ENCODE measurements at places on chromosomes 3 and 15. TPM values are rescaled to one million over a fixed set of nuclear protein-coding genes. Genes with fewer than 3 reads are reported as not detected.

Gene PRSS50
- total RNA-seq: not detected

Gene FBLN2
- total RNA-seq: 0.41 TPM

Gene ST8SIA2
- not detected for total RNA-seq

Gene CPLX3
- total RNA-seq: not detected

Gene ACKR2
- total RNA-seq: 0.36 TPM

Gene STRIT1
- total RNA-seq: not detected

DNA sequence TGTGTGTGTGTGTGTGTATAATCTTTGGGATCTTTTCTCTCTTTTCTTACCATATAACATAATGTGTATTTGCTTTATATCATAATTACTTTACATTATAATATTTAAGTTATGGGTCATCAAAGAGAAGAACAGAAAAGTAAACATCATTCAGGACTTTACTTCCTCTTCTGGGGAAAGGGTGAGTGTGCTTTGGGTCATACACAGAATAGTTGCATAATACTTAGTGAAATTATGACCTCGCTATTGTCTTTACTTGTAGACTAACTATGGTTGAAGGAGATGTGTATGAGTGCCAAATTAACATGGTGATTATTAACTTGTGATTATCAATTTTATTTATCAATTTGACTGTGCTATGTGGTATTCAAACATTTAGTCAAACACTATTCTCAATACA, 1086.9 kb downstream of the DIPK2A start:
- DNase-seq: no peak

DNA sequence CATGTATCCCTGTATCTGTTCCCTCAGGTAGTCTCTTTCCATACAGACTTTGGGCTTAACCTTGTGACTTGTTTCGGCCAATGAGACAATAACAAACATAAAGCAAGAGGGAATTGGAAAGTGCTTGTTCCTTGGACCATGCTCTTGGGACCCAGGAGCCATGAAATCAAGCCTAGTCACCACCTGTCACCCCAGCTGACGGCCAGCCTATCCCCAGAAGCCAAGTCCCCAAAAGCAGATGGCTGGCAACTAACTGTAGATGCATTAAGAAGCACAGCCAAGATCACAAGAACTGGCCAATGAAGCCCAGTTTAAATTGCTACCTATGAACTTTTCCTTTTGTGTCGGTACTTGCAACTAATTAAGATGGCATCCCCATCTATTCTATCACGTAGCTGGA, 822.0 kb downstream of the CADM2 start:
- DNase-seq: no peak

- DNase-seq: no peak
Observed at GRCh38 chr3:66483006-66483405, 17.8 kb downstream of the LRIG1 start.

GRCh38 chr3:160556141-160556540, 9.2 kb downstream of the KPNA4 start:
- no peak for DNase-seq

DNA sequence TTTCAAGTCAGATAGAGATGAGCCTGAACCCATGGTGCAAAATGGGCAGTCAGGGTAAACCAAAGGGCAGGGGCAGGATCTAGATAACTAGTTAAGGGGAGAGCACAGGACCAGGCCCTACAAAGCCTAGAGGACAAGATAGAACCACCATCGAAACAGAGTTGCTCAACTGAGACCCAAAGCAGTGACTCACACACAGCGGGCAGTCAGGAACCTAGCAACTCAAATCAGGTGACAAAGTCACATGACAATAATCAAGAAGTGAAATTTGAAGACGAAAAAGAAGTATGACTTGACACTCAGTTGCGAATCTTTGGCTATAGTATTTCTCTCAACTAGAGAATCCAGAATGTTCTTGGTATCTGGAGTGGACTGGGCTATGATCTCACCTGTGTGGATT, 136.0 kb upstream of the PTPRG start:
- DNase-seq: no peak

DNA sequence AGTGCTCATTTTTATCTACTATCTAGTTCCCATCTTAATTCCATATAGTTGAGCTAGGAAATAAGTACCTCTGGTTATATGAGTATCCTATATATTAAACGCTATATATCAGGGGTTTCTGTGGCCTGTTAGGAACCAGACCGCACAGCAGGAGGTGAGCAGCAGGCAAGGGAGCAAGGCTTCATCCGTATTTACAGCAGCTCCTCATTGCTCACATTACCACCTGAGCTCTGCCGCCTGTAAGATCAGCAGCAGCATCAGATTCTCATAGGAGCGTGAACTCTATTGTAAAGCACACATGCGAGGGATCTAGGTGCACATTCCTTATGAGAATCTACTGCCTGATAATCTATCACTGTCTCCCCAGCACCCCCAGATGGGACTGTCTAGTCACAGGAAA, 23.0 kb downstream of the GSK3B start:
- no peak for DNase-seq

- DNase-seq: no peak
Observed at GRCh38 chr15:72344602-72345001, 24.6 kb upstream of the CELF6 start.

DNA sequence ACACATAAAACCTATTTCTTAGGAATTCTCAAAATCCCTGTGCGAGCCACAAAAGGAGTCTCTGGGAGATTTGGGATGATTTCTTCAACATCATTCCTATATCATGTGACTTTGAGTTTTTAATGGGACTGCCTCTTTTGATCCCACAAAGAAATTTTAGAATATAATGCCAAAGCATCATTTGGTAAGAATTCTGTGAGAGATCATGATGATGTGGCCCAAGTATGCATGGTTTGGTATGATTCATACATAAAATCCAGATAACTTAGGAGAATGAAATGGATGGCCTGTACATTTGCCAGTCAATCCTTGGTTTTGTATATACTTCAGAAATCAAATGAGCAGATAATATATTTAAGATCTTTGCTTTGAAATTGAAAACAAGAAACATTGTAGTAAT, 61.3 kb downstream of the UBE2E2 start:
- no peak for DNase-seq

DNA sequence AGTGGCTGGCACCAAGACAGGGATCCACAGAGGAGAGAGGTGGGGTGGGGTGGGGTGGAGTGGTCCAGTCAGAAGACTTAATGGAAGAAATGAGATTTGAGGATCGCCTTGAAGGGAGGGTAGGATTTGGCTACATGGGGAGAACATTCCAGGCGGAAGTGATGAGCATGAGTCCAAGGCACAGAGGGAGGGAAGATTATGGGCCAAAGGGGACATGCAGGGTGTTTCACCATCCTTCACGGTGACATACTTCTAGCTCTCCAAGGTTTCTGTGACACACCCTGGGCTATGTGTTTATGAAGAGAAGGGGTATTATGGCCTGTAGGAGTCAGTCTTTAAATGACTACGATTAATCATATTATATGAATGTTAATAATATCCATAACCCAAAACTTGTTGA, 7.7 kb upstream of the FBN1 start:
- DNase-seq: no peak

DNA sequence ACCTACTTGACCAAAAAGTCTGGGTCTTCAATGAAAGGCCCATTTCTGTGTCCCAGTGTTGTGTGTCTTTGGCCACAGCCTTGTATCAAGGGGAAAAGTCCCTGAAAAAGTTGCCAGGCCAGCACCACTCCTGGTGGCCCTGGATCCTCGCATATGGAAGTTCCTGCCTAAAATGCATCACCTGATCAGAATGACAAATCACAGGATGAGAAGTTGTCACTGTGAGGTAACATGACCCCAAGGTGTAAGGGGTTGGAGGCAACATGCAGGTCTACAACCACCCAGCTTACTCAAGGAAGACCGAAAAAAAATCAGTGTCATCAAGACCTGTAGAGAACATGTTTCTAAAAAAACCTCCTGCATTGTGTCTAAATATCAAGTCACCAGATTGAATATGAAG, 25.6 kb downstream of the PARP15 start:
- DNase-seq: no peak

GRCh38 chr3:6860149-6860953, 564 bp upstream of the GRM7 start:
- DNase-seq: no peak

DNA sequence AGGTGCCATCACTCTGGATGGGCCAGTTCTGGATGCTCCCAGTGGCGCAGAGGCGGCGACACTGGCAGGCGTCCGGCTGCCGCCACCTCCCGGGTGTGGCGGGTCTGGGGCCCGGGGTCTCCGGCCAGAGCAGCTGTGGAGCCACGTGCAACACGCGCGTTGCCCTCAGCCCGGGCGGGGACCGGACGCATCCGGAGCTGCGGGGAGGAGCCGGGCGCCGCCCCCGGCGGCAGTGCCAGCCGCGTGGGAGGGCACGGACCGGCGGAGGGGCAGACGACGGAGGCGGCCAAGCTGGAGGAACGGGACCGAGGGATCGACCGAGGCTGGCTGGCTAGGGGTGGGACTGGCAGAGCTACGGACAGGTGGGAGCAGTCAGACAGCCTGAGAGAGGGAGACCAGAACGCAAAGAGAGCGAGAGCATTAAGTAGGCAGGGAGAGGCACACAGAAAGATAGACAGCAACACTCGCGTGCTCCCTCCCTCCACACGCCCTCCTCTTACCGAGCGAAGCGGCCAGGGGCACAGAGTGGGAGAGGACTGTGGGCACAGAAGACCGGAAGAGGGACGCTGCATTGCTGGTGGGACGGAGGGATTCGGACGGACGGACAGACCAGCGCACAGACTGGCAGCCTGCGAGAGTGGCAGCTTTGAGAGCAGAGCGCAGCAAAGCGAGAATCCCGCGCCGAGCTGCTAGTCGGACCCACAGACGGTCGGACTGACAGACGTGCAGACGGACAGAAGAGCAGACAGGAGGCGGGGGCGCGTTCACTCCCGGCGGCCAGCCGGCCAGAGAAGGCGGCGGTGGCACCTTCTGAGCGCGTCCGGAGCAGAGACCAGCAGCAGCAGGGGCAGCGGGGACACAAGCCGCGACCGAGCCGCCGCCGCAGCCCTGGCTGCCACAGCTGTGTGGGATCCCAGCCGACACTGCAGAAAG, at the start of gene ARPP21:
Gene ARPP21, plus strand, starts transcription at position 272 of the 933 bp plus-strand sequence. CDS start 42,227 bp downstream, outside the sequence.
- no peak for DNase-seq

GRCh38 chr3:50245831-50246516, 10.0 kb downstream of the GNAI2 start:
- DNase-seq: no peak

- DNase-seq: no peak
Observed at GRCh38 chr3:43132193-43132592, 26.3 kb upstream of the POMGNT2 start.

DNA sequence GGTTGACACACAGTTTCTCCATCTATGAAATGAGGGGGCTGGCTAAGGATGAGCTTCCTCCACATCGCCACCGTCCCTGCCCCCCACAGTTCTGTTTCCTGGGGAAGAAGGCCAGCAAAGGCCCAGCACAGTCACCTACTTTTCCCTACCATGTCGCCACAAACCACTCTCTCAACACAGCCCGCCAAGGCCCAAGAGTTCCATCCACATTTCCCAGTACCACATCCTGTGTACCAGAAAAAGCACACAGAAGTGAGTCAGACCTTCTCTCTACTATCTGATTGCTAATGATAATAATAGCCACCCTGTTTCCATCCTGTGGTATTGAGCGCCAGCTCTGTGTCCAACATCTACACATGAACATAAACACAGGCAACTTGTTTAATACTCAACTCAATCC, 30.3 kb upstream of the C15orf39 start:
- DNase-seq: peak; percentile 30

DNA sequence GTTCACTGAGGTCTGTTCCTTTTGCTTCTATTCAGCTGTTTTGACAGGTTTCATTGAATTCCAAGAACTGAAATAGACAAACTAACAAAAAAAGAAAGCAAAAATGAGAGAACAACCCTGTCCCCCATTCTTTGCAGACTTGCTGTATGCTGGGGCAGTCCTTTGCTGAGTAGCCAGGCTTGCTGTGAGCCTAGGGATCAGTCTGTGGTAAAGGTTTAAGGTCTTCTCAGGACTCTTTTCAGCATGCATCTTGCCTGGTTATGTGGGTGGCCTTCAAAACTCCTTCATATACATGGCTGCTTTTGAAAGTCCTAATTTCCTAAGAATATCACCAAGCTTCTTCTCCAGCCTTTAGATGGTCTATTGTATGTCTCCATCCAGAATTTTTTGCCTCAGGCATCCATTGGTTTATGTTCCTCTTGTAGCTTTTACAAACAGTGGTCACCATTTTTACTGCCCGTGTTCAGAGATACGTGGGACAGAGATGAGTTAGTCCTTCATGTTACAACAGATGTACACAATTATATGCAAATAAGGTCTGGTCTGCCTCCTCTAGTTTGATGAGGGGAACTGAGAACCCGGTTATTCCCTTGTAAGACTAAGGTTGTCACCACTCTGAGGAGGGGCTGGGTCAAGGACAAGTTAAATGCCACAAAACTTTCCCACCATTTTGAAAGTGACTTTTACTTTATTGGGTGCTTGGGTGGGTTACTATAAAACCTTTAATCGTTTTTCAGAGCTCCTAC, 41.4 kb downstream of the SACM1L start:
- DNase-seq: peak; percentile 19

- DNase-seq: no peak
Observed at GRCh38 chr3:150240891-150241290, 167.2 kb upstream of the TSC22D2 start.

DNA sequence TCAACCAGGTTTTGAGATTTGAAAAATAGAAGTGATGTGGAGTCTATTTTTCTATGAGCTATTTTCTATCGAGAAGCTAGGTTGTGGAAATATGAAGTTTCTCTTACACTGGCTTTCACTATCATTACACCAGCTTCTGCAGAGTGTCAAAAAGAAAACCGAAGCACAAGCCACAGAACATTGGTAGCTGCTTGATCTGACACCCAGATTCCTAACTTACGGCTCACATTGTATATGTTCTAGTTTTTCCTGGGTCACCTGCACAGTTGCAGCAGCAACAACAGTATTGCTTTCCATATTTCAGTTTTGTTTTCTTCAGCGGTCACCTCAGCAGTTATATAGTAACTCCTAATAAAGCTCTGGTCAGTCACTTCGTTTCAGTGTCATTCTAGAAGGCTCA, 790.1 kb downstream of the PLOD2 start:
- DNase-seq: no peak
